Activated naive CD8-positive, alpha-beta T cell treated with anti-CD3 and anti-CD28 coated beads, Interleukin-2, amount 10 ng/mL, durations not matched to agents 7 days and 5 days (primary cell): ENCODE measurements at places on chromosomes 4 and X. TPM values are rescaled to one million over a fixed set of nuclear protein-coding genes. Genes with fewer than 3 reads are reported as not detected.
A peak's percentile ranks its signal among the peaks of the same experiment; 100 is the strongest.

DNA sequence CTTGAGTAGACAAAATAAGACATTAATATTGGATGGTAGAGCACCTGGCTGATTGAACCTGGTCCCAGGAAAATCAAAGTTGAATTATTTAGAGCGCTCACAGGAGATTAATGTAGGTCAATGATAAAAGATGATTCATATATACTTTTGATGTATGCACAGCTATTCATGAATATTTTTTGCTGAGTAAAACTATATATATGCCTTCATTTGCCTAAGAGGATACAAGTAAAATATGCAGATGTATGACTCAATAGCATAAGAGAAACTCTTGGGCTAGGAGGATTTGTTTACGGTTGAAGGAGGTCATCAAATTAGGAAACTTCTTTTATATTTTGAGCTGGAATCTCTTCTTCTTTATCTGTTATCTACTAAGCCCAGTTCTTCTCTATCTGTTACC lies 202.7 kb upstream of the HS3ST1 start:
- DNase-seq: no peak

DNA sequence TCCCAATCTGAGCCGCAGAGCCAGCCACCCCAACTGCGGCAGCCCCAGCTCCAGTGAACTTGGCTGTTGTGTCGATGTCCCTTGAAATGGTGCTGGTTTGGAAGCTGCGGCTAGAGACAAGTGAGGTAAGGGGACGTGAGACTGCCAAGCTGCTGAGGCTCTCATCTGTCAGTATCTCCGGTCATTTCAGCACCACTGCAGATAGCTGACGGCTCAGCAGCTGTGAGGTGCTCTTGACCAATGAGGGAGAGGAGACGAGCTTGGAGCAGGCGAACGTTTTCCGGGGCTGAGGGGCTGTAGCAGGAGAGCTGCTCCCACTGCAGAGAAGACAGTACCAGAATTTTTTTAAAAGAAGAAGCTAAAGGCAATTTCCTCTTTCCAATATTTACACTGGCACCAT lies 175.5 kb upstream of the CASK start:
- DNase-seq: no peak

GRCh38 chrX:111857534-111858060 lies 18.4 kb upstream of the TRPC5OS start:
- DNase-seq: no peak

- DNase-seq: no peak
These were observed 78.1 kb downstream of the GALNT7 start for GRCh38 chr4:173246719-173247118.

GRCh38 chrX:9980401-9980800 lies 13.2 kb downstream of the CLDN34 start:
- DNase-seq: no peak

- DNase-seq: no peak
These were observed 312.7 kb downstream of the SPRY1 start for GRCh38 chr4:123709336-123709735.

- no peak for DNase-seq
These were observed 67.0 kb downstream of the TNIP2 start for GRCh38 chr4:2689114-2689513.

GRCh38 chrX:24748196-24748595 lies 54.5 kb downstream of the POLA1 start:
- DNase-seq: no peak

- DNase-seq: peak; percentile 30
These were observed 657 bp upstream of the ANKRD50 start for GRCh38 chr4:124713185-124713592.

DNA sequence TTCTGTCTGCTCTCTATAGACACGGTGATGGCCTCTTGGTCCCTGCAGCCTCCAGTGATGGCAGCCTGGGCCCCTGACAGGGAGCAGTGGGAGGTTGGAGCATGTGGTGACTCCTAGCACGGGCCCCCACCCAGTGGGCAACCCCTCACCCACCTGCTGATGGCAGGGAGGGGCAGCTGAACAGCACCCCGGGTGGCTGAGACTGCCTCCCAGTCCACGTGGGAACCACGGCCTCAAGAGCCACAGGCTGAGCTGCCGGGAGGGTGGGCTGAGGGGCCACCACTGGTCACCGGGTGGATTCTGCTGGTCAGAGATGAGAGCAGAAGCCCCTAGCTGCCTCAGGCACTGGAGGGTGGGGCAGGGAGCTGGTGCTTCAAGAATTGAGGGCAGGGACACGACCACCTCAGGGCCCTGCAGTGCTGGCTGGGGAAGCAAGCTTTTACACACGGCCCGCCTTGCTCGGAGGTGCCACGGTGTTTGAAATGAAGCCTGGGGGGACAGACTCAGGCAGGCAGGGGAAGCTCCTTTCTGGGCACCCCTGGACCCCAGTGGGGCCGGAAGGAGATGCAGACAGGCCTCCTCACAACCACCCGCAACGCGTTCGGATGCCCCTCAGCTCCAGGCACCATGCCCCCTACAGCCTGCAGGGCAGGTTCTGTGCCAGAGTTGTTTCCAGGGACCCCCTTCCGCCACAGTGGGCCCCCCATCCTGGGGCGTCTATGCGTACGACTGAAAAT lies 6.3 kb upstream of the HAUS3 start:
- no peak for DNase-seq

- no peak for DNase-seq
These were observed 6.8 kb upstream of the DYNLT3 start for GRCh38 chrX:37854148-37854547.

- no peak for DNase-seq
These were observed 21.1 kb upstream of the GPR34 start for GRCh38 chrX:41667631-41668030.

GRCh38 chr4:162234595-162234994 lies 70.8 kb upstream of the FSTL5 start:
- DNase-seq: no peak

DNA sequence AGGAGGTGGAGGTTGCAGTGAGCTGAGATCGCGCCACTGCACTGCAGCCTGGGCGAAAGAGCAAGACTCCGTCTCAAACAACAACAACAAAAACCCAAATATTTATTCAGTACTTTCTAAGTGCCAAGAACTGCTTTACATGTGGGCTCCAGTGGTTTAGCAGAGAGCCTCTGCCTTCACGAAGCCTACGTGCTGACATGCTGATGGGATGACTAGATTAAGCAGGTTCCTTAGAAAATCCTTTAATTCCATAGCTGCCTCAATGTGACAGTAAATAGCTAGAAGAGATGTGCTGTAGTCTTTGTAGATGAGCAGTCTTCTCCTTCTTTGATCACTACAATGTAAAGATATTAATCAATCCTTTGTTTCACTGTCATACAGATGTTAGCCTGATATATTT lies 49.6 kb downstream of the TAPT1 start:
- DNase-seq: no peak

DNA sequence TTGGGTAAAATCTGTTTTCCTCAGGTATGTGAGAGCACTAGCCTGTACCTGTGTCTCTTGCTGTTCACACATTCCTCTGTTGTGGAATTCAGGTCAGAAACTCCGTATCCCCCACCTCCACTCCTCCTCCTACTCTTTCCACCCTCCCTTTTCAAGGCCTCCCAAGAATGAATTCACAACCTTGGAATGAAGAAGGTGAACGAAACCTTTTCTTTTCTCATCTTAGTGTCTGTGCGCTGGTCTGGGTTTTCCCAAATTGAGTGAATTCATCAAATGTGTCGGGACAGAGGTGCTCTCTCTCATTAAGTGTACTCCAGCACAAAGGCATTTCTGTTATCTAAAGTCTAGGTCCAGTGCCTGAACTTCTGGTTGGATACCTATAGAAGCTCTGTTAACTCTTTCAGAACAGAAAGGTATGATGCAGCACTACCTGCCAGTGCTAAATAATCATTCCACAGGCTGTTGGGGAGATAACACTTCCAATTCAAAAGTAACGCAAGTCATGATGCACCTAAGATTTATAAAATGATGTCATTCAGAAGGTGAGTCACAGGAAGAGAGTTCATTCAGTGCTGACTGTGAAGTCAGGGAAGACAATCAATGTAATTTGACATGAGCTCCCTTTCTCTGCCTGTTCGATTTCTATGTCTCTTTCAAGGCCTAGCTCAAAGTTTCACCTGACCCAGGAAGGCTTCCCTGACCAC lies 41.9 kb downstream of the COL4A6 start:
- no peak for DNase-seq

GRCh38 chr4:159505266-159505975 lies 402.5 kb downstream of the RAPGEF2 start:
- DNase-seq: no peak

The PRR32 gene
- not detected for total RNA-seq

The TET2 gene
- 31.4 TPM for total RNA-seq

The PPARGC1A gene
- not detected for total RNA-seq

The C4orf33 gene
- 20.3 TPM for total RNA-seq

The ARMCX4 gene
- total RNA-seq: 4.3 TPM

The CPZ gene
- total RNA-seq: not detected

The IL9R gene
- 30.5 TPM for total RNA-seq

The KLKB1 gene
- total RNA-seq: 0.48 TPM

The TAF9B gene
- 14.8 TPM for total RNA-seq

The ADRA2C gene
- not detected for total RNA-seq

The SPARCL1 gene
- not detected for total RNA-seq

The CFP gene
- total RNA-seq: 14.6 TPM

The DDX53 gene
- total RNA-seq: not detected

The ADH1B gene
- not detected for total RNA-seq

The TLR8 gene
- total RNA-seq: 0.17 TPM
